Stimulated activated CD8-positive, alpha-beta memory T cell treated with anti-CD3 and anti-CD28 coated beads, Interleukin-2, amount 100 ng/mL, for 1 hour (primary cell): ENCODE measurements at places on chromosomes 5 and 9.

DNA sequence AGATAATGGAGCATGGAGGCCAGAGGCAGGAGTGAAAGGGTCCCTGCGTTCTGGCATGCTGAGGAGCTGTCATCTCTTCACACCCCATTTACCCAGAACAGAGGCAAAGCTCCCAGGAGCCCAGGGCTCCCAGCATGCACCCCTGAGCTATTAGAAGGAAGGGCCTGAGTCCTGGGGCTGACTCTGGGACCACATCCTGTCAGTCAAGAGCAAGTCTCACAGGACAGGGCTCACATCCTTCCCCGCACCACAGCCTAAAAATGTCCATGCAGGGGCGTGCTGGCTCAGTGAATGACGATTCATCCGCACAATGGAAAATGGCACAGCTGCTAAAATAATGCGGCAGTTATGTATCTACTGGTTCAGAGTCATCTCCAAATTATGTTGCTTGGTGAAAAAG is 31.4 kb downstream of the CAMK2A start:
- no peak for DNase-seq

- no peak for DNase-seq
Measured at GRCh38 chr9:88942411-88942810, 48.9 kb upstream of the S1PR3 start.

DNA sequence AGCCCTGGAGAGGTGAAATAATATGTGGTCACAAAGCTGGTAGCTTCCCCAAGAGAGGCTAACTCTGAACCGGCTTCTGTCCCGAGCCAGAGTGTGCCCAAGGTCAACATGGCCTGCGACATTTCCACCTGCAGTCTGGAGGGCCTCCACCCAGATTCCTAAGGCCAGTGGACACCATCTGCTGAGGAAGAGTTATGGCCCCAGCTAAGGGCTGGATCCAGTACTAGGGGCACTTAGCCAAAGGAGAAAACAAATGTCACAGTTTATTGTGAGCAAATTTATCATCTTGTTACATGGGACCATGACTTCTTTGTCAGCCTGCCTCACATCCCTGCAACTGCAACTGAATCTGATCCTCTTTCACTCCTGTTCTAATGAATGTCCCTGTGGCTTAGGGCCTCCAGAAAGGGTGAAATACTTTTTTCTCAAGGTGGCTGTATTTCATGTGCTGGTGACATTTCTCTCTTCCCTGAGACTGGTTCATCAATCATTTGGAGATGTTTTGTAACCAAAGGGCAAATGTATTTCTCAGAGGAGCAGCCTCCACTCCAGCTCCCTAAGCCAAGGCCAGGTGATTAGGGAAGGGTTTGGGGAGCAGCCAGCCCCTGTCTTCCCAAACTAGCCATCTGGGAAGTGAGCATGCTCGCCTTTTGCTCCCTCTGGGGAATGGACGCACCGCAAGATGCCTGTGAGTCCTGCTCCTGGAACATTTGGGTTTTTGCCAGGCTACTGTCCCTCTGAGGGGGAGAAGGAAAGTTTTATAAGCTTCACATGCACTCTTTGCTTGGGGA is 148.3 kb downstream of the CMYA5 start:
- no peak for DNase-seq

- no peak for DNase-seq
Measured at GRCh38 chr9:113633782-113634595, 170.5 kb downstream of the RGS3 start.

- DNase-seq = no peak
Measured at GRCh38 chr9:127712867-127713266, 2.6 kb downstream of the PTRH1 start.

- DNase-seq = no peak
Measured at GRCh38 chr9:136901516-136902258, 15.4 kb downstream of the TRAF2 start.

DNA sequence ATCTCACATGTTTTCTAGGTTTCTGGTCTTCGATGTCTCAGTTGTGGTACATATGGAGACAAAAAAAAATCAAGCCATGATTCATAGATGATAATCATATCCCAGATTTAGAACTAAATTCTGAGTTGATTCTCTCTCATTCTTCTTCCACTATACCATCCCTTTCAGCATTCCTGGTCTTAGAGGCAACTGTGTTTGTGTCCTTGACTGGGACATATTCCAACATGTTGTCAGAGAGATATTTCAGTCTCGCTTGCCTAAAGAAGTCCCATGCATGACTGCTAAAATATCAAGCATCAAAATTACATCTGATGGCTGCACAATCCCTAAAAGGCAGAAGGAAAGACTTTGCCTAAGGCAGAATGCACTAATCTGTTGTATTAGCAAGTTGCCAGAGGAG is 236.6 kb downstream of the PSAT1 start:
- no peak for DNase-seq

DNA sequence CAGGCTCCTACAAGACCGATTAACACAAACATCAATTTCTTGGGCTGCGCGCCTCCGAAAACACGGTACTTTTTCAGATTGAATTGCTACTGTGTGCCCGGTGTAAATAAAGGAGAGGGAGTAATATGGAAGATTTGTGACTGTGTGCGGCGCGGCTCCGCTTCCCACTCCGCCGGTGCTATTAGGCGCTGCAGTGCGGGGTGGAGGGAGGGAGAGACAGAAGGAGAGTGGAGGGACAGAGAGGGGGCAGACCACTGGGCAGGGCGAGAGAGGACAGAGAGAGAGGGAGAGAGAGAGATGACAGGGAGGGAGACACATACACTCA is 24.7 kb upstream of the RNU6ATAC start:
- DNase-seq = no peak

DNA sequence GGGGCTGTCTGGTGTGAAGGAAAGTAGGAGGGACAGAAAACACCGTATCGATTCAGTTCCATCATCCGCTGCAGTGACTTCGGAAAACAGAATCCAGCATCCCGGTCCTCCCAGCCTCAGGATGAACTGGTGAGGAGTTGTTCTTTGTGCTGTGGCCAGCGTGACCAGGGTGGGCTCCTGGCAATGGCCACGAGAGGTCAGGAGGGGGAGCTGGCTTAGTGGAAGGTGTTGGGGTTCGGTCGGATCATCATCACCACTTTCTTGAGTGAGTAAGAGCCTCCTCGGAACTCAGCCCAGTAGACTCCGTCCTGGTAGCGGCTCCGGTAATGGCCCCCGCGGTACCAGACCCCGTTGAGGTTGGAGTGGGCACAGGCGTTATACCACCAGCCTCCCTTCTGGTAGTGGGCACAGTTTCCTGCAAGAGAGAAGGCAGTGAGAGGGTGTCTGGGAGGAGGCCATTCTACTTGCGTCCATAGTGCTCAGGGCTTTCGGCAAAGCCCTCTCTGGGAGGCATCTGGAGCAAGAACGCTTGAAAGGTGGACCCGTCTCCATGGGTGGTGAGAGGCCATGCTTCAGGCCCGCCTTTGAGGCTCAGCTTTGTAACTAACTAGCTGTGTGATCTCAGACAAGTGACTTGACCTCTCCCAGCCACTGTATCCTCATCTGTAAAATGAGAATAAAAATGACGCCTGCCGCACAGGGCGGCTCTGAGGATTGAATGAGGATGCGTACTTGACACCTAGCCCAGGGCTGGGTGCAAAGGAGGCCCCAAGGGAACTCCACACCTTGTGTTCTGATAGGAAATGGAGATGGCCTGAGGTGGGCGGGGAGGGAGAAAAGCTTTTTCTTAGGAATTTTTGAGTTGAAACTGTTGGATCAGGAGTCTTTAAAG is 33.5 kb downstream of the ANGPTL2 start:
- DNase-seq = no peak
